ENCODE measurements at places on chromosomes 3 and 15.

- no peak for DNase-seq
Measured at GRCh38 chr3:56868706-56869105, 67.0 kb upstream of the ARHGEF3 start.

- no peak for DNase-seq
Measured at GRCh38 chr15:78542647-78543046, 2.4 kb downstream of the PSMA4 start.

GRCh38 chr15:49423901-49424550 is 984 bp downstream of the FGF7 start:
- DNase-seq, result no peak

GRCh38 chr3:50978991-50979667 is 304.4 kb downstream of the DOCK3 start:
- no peak for DNase-seq

DNA sequence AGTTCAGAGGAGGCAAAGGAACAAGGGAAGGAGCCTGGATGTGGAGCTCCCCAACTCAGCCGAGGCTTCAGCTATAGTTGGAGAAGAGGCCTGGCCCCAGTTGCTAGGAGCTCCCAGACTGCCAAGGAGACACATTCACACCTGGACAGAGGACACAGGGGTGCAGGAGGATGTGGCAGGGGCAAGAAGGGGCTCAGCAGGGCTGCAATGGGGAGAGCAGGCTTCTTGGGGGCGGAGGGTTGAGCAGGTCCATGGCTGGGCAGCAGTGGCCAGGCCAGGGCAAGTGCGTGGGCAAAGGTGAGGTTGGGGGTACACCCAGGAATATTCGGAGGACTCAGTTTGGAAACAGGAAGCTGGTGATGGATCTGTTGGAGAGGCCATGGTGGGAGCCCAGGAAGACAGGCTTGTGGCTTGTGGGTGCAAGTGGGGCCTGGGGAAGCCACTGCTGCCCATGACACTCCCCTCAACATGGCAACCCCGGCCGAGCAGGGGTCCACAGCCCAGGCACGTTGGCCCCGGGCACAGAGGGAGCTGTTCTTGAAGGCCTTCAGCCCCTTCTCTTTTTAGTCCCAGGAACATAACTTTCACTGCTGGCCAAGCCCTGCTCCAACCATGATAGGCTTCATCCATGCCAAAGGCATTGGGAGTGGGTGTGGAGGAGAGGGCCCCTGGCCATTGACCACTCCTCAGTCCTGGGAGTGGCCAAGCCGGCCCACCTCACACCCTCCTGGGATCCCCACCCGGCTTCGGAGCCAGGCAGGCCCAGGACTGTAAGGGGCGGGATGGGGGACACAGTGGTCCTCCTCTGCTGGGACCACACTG is 33.3 kb downstream of the TSPAN3 start:
- DNase-seq, result peak; percentile 74

- DNase-seq, result no peak
Measured at GRCh38 chr3:992871-993270, 100.0 kb upstream of the CNTN6 start.

DNA sequence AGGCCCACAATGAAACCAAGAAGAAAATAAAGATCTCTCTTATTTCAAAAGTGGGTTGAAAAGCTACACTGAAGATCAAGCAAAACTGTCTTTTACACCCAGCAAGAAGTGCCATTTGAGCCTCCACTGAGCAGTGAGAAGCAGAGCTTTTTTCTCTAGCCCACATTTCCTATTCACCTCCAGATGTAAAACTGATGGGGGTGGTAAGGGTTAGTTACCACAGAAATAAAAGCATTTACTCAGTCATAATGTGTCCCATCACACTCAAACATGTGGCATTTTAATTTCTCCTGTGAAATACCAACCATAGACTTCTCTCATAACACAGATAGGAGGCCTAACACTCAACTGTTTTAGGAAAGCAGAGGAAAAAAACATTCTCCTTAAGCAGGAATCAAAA is 21.0 kb downstream of the IFT57 start:
- no peak for DNase-seq

GRCh38 chr15:85615930-85616329 is 178.8 kb downstream of the KLHL25 start:
- DNase-seq, result no peak

DNA sequence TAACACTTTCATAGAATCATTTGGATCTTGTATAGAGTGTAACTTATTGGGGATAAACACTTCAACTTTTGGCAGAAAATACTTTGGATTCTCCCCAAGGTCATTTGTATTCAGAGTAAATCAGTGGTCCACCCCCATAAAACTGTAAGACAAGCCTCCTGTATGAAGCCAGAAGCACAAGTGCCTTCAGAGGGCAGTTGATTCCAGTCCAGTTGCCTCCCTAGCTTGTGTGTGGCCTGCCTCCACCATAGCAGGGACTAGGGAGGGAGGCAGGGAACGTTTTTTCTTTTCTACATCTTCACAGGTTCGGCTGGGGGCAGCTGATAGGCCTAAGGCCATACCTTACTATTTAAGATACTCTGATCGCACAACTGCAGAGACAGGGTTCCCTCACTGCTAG is 11.6 kb downstream of the GORASP1 start:
- DNase-seq, result no peak

- no peak for DNase-seq
Measured at GRCh38 chr15:26724381-26725150, 48.3 kb downstream of the GABRB3 start.

- DNase-seq, result no peak
Measured at GRCh38 chr15:88976656-88977055, 63.5 kb upstream of the MFGE8 start.

DNA sequence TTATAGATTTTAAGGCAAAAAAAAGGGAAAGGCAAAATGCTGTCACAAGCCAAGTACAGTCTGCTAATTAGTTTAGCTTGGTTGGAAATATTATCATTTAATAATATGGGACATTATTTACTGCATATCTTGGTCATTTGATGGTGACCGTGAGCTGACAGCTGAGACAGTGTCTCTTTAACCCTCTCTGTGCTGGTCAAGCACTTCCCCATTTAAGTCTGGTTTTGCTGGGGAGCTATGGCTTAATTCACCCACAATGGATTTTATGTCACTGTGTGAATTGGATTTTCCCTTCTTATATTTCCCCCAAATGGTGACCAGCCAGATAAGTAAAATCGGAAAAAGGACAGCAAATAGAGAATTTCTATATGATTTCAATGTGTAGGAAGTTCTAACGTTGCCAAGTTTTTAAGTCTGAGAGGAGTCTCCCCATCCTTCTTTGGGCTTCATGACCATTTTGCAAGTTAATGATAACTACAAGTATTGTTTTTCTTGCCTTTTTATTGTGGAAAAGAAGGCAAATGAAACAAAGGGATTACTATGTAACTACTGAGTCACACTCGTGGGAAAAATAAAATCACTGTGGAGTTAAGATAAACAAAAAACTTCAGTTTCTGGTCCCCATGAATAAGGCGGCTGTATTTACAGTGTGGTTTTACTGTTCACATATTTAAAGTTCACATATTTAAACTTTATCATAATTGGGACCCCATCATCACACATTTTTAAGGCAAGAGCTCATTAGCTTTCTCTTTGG is 373.5 kb downstream of the NR2F2 start:
- DNase-seq, result no peak

- DNase-seq, result no peak
Measured at GRCh38 chr3:171465763-171466162, 5.6 kb upstream of the TNIK start.

DNA sequence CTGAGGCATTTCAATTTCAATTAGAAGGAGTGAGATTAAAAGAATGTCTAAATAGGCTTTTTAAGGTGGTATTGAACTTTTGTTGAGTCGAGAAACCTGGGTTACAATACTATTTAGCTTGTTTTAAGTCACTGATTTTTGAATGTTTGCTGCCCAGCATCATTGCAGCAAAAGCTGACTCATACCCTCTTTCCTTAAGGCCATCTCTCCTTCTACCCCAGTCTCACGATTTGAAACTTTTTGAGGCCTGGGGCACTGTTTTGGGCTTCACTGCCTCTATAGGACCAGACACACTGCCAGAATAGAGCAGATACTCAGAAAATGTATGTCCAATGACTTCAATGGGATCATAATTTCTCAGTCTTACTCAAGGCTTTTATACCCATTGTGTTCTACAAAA is 319.6 kb upstream of the TGFBR2 start:
- DNase-seq, result no peak

DNA sequence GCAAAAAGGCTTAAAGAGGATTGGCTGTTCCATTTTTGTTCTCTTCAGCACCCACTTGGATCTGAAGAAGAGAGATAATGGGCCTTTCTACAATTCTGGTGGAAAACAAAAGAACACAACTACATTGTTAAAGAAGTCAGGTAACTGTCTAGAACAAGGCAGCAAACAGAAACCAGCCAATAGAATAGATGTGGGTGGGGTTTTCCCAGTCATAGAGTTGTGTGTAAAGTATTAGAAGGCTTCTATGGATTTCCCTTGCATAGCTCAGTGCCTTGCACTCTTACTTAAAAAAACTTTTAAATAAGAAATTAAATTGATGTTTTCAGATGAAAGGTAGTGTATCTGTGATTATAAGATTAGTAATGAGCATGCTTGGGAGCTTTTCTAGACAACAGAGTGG is 462.7 kb upstream of the ATP11B start:
- DNase-seq, result no peak

- no peak for DNase-seq
Measured at GRCh38 chr3:40930756-40931155, 268.5 kb upstream of the CTNNB1 start.

GRCh38 chr3:123296836-123297626 is 95.3 kb downstream of the SEC22A start:
- no peak for DNase-seq

GRCh38 chr3:188701485-188701969 is 470.2 kb upstream of the TPRG1 start:
- no peak for DNase-seq

DNA sequence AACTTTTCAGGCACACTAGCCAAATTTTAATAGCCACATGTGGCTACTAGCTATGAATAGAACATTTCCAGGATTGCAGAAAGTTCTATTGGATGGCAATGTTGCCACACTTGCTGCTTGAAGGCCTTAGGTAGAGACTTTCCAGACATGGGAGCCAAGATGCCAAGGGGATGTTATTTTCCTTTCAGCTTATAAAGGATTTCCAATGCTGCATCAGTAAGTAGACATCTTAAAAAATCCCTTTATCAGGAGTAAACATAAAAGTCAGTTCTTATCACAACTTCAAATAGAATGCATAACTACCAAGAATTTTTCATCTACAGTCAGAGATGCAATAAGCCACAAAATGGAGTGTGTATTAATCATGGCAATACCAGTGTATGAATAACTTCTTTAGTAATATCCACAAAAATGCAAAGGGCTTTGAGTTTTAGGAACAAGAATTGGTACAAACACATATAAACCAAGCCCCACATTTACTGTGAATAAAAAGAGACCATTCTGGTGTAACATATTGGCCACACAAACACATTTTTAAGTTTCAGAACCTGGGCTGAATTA is 457.1 kb upstream of the ADAMTS9 start:
- DNase-seq, result no peak

DNA sequence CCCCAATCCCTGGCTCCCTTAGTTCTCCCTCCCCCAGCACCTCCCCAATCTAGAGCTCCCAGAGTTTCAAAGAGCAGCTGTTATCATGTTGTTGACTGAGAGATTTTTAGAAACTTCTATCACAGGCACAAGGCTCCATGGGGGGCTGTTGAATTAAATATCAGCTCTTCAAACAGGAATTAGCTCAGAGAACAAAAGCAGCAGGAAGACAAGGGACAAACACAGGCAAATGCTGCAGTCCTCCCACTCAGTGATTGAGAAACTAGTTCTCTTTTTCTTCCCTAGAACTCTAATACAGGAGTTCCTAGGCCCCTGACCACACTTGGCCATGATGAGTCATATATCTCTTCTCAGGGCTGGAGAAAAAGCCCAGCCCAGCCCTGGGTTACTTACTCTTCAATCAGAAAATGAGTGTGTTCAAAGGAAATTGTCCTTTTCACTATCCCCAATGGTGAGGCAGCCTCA is 262.1 kb downstream of the IGSF11 start:
- no peak for DNase-seq

GRCh38 chr3:45942051-45942825 is 1.0 kb upstream of the CXCR6 start:
- no peak for DNase-seq

DNA sequence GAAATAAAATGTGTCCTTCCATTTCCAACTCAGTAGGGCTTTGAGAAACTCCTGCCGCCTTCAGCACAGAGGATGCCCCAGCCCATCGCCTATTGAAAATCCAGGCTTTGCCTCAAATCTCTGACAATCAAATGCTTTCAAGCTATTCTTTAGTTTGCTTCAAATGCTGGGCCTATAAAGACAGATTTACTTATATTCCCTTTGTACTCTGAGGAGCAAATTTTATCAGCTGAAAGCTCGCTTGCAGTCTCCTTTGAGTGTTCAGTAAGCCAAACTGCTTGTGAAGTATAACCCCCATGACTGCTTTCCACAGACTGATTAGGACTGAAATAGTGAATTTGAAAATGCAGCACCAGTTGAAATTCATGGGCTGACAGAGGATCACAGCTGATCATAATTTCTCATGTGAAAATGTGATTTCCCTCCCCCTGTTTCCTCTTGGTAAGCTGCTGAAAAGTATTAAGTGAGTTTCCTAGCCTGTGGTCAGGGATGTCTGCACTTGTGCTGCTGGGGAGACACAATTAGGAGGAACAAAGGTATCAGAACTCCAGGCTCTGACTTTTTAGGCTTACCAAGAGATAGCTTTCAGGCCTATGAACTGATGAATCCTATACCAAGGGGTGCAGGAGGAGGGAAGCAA is 563.4 kb upstream of the TGFBR2 start:
- DNase-seq, result no peak

DNA sequence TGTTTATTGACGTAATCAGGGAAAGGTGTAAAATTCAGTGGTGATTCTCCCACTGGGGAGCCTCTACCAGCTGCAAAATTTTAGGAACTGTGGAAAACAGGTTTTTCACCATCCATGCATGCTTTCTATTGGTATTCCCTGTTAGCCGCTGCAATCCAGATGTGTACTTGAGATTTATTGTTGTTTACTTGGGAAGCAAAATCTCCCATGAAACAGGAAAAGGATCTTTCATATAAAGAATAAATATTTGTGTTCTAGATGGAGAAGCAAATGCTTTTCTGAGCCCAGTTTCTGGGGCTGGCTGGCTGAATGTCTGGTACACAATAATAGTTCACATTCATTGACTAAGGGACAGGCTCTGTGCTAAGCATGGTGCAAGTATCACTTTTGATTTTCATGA is 144.6 kb upstream of the RASGRP1 start:
- DNase-seq, result no peak

DNA sequence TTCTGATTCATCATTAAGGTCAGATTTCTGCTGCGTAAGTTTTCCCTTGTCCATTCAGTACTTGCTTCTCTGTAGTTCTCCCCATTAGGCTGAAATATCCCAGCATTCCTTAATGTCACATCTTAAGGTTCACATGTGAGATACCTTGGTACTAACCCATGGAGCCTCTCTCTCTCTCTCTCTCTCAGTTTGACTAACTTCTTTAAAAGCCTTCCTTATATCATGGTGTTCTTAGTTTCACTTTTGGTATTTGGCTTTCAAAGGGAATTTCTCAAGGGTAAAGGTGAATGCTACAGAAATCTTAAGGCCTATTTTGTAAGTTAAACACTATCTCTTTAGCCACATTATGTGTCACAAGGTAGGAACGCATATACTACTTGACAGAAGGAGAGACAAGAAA is 427.3 kb upstream of the ZNF717 start:
- DNase-seq, result no peak

Data from spleen (tissue), 13 donors.